Posterior vena cava (tissue), 2 donors: ENCODE measurements at places on chromosomes 2 and 18. TPM values are rescaled to one million over a fixed set of nuclear protein-coding genes. Genes with fewer than 3 reads are reported as not detected.
A peak's percentile ranks its signal among the peaks of the same experiment; 100 is the strongest.

- DNase-seq, result no peak
Measured at GRCh38 chr2:236675051-236675450, 105.4 kb downstream of the ACKR3 start.

DNA sequence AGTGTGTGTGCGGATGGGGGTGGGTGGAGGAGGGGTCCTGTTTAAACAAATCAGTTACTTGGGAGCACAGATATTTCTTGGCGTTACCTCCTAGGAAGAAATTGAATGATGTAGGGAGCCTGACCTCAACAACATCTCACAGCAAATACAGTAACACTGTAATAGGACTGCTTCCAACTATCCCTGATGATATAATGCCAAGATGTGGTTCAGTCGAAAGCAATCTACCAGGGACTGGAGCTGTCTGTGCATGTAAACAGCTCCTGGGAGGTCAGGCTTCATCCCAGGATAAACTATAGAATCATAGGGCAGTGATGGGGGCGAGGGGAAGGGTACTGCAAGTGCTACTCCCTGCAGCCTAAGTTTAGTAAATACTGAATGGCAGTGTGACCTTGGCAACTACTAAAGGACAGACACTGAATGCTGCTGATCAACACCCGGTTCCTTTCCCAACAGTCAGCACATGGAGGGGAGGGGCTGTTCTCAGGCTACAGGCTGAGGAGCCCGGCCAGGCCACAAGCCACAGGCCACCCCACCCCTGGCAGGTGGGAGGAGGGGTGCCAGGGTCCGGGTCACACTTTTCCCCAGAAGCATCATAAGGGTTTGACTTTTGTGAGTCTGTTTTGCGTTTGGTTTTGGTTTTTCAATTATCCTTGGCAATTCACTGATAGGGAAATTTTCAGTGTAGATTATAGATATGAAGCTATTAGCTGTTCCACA is 85.3 kb upstream of the ZNF397 start:
- DNase-seq, result no peak

GRCh38 chr2:208648368-208648767 is 241.8 kb downstream of the PTH2R start:
- no peak for DNase-seq

DNA sequence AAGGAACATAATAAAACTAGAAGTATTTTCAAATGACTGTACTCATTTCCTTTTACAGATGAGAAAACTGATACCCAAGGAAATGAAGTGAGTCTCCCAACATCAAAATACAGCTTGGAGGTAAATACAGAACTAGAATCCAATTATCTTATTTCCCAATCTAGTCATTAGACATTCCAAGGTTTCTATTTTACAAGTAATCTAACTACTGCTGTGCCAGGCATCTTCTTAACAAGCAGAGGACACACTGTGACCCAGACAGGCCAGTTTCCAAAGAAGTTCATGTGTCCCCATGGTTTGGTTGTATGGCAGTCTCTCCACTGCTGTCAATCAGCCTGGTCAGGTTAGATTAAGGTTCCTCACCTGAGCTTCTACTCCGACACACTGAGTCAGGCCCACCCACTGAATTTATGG is 143.5 kb downstream of the THADA start:
- no peak for DNase-seq

DNA sequence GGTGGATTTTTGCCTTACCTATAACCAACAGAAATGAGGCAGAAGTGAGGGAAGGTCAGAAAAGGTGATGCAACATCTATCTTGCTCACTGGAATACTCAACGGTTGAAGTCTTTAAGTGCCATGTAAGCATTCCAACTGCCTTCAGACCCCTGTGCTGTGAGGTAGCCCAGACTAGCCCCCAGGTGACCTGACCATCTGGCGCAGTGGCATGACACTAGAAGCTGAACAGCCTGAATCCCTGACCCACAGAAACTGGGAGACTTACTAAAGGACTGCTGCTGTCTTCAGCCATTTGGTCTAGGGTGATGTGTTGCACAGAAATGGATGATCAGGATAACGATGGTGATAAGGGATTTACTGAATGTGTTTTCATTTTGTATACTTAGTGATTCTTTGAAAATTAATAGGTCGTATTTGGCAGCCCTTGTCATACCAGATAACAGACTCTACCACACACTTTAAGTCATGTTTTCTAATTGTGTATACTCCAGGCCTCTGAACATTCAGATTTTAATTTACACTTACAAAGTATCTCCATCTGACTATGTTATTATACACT is 161.5 kb downstream of the STK39 start:
- DNase-seq, result no peak

DNA sequence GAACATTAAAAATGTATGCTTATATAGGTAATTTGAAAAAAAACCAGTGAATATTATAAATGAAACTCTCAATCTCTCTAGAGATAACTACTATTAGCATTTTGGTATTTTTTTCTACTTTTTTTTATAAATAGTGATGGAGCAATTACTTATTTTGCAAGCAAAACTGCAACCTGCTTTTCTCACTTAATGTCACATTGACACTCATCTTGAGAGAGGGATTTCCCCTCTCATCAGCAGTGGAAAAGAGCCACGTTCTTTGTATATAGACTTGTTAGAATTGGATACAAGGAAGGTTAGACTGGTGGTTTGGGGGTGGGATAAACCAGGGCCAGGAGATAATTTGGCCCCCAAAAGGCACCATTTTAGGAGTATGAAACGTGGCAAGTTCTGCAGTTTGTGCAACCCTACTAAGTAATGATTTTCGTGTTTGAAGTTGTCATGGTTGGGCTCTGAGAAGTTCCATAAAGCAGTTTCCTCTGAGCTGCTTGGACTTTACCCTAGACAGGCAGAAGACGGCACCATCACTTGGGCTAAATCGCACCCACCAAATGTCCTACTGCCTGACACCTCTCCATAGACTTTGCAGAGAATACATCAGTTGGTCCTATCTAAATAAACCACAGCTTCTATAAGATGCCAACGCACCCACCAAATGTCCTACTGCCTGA is 194.0 kb downstream of the ACTR3 start:
- no peak for DNase-seq

DNA sequence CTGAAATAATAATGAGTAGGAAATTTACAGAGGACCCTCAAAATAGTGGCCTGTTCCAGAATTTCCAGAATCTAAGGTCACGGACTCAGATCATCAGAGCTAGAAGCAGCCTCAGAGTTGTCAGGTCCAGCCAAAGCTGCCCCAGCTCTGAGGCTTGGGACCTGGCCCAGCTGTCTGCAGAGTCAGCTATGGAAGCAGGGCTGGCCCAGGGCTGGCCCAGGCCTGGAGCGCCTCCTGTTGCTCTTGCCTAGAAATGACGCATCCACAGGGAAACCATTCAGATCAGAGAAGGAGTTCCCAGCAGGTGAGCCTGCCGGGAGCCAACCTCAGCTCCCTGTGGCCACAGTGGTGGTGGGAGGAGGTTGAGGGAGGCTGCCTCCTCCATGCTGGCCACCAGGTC is 106.7 kb upstream of the ARL4C start:
- no peak for DNase-seq

DNA sequence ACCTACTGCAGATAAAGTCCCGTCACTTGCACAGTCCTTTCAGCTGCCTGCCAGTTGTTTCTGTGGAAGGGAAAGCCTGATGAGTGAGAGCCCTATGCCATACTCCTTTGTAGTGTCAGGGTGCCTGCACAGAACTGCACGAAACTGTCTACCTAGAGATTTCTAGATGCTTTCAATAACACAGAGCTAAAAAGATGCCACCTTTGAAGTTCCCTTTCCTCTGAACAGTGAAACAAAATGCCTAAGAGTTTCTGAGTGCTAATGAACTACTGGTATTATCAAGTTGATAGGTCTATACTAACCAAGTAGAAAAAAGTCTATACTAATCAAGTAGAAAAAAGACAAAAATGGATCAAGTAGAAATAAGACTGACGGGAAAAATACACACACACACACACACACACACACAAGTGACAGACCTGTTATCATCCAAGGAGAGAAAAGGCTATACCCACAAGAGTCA is 79.0 kb downstream of the TLK1 start:
- no peak for DNase-seq

DNA sequence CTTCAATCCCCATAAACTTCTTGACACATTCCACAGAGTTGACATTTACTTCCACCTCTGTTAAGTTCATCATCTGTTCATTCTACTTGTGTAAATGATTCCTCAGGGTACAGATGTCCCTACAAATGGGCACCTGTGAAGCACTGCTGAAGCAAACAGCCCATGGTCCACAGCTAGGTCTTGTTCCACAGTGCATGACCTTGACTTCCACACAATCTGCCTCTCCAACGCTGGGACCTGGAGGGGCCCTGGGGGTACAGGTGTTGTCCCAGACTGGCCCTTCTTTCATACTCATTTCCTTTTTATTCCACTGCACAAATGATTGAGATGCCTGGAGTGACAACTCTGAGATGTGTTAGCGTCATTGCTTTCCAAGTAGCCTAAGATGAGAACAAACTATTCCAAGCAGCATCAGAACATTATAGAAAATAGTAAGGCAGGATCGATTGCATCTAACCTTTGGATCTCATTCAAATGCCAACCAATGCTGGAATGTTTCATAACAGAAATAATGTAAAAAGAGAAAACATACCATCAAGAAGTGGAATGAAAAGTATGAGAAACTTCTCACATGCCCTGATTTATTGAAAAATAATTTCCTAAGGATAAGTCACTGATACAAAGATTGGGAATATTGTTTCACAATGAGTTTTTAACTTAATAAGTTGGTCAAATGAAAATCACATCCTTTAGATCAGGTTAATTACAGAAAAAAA is 31.2 kb downstream of the PIEZO2 start:
- DNase-seq, result no peak

DNA sequence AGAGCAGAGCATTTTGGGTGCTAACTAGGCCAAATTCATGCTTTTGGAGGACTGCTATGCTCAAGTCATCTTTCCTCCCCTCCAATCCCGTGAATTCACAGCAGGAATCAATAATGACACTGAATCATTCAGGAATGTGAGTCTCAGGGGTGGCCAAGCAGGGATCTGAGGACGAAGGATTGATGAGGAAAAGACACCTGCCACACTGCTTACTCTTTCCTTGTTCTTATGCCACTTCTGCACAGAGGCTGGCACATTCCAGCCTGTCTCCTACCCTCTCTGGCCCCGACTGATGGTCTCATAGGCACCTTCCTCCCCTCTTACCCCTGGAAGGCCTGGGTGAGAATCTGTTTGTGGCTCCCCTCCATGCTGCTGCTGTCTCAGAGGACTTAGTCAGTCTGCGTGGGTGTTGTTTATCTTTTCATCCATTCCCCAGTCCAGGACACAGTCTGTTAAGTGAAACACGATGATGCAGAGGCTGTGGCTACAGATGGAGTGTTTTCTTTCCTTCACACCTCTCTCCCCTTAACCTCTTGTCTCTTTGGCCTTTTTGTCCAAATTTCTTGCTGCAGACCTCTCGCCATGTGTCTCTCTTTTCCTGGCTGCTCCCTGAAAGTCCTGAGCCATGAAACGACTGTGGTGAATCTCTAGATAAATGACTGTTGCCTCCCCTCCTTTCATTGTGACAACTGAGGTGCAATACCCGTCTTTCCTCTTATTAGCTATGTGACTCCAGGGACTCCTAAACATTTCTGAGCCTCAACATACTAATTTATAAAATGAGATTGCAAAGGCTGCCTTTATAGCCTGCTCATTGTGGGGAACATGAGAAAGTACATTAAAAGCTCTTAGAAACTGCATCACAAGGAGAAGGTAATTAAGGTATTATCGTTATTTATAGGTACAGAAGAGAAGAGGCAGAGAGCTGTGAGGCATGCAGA is 86.9 kb downstream of the RDH14 start:
- no peak for DNase-seq

DNA sequence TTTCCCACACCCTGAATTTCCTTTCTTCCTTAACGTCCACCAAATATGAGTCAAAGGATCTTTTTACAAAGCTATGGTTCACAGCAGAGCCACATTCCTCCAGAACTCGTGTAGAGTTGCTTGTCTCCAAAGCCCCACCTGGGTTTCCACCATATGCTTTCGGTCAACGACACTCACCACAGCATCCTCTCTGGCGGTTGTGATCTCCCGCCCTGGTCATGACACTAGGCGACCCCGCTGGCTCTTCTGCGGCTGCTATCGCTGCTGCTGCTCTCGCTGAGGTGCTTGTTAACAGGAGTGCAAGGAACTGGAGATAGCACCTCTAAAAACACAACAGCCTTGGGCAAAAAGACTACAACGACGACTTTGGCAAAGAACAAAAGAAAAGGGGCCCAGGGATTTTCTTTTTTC is 340 bp downstream of the SLC40A1 start:
- no peak for DNase-seq

- no peak for DNase-seq
Measured at GRCh38 chr2:214628091-214628490, 181.4 kb downstream of the BARD1 start.

GRCh38 chr18:74806700-74807416 is 209.2 kb downstream of the ZNF407 start:
- no peak for DNase-seq

- peak; percentile 90 for DNase-seq
Measured at GRCh38 chr2:191678437-191679100, 633 bp downstream of the NABP1 start.

DNA sequence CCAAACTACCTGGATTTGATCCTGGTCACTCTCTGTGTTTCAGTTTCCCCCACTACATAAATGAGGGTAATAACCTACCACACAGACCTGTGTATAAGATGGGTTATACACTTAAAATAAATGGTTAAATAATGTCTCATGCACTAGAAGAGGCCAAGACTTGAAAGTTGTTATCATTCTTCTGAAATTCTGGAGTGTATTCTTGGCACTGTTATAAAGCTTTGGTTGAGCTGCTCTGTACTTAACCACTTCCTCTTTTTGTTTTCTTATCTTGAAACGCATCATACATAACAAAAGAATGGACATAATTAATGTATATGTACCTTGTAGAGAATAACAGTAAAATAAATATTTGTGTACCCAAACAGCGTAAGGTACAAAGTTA is 281.0 kb downstream of the AFF3 start:
- no peak for DNase-seq

- DNase-seq, result no peak
Measured at GRCh38 chr18:48475635-48476549, 62.9 kb upstream of the CTIF start.

DNA sequence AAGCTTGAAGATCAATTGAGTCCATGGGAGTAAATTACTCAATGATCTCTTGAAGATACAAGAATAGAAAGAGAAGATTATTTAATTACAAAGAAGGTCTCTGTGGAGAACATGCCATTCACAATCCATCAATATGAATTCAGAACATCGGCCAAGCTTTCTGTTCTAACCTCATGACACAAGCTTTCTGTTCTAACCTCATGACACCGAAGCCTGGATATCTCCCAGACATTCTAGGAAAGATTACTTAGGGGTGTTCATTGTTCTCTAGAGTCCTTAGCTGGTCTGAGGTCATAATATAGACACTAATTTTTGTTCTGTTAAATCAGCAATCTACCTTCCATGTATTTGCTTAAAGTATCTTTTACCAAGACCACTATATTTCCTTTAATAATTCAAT is 95.5 kb downstream of the RDH14 start:
- no peak for DNase-seq

- DNase-seq, result no peak
Measured at GRCh38 chr2:186991766-186992417, 142.9 kb upstream of the ZSWIM2 start.

Gene PHLPP1
- total RNA-seq, result 7.8 TPM

Gene CHRND
- total RNA-seq, result not detected

Gene EMILIN1
- 323 TPM for total RNA-seq

Gene SLC4A5
- 5.3 TPM for total RNA-seq

Gene ZSWIM2
- total RNA-seq, result not detected

Gene ITSN2
- total RNA-seq, result 77.0 TPM

Gene EFR3B
- 1.7 TPM for total RNA-seq

Gene MAPRE2
- 52.8 TPM for total RNA-seq

Gene HTR2B
- total RNA-seq, result 9.4 TPM

Gene GREB1
- total RNA-seq, result 15.4 TPM
